ENCODE measurements at places on chromosomes 7 and 10.

DNA sequence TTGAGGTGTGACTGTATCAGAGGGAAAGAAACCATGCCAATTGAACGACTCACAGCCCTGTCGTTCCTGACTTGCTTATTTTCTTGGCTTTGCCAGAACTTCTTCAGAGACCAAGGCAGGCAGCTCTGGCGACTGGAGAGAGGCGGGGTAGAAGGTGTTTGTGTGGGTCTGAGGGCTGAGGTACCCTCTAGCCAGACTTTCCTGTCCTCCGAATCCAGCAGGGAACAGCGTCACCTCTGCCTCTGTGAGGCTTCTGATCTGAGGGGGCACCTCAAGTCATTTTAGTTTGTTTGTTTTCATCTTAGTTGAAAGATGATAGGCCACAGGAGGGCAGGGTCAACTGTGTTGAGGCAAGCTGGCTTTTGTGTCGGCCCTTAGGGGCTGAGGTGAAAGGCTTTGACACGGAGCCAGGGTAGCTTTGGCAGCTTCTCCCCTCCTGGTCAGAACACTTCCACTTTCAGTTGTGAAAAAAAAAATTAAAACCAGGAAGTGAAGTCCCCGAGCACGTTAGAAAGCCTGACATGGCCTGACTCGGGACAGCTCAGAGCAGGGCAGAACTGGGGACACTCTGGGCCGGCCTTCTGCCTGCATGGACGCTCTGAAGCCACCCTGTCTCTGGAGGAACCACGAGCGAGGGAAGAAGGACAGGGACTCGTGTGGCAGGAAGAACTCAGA, 1.9 kb downstream of the ACSL5 start:
- DNase-seq, result no peak

GRCh38 chr7:127375631-127376030, 16.9 kb downstream of the ZNF800 start:
- DNase-seq, result no peak

GRCh38 chr10:36717118-36717517, 408.3 kb upstream of the ANKRD30A start:
- no peak for DNase-seq

DNA sequence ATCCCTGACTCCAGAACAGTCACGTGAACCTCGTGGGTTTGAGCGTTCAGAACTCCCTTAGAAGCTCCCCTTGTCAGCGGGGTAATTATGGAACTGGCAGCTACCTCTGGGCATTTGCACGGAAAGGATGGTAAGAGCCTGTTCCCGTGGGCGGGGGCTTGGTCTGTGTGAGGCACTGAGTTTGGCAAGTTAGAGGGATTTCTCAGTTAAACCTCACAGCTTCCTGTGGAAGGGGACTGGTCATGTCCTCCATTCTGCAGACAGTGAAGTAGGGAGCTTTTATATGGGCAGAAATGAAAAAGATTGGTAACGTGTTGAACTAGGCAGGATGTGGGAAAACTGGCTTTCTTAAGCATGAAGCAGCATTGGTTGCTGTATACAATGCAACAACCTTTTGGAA, 16.0 kb downstream of the PALD1 start:
- no peak for DNase-seq

DNA sequence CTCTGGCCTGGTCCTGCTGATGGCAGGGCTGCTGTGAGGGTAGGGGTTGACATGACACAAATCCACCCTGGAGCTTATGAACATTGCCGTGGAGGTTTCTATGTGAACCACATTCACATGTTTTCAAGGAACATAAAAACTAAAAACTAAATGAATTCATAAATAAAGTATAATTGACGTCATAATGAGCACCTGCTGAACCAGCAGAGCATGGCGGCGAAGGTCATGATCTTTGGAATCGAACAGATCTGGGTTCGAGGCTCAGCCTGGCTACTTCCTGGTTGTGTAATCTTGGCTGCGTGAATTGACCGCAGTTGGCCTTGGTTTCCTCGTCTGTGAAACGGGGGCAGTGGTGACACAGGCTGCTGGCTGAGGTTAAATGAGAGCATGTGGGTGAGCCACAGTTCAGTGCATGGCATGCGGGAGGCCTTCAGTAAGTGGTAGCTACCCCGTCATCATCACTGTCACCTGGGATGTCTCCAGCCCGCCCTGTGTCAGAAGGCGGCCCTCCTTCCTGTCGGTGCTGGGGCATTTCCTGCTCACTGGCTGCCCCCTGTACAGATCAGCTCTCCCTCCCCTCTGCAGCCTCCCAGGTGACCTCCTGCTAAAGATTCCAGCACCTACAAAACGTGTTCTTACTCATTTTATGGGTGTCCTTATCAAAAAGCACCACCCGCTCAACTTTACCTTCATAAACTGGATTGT, 190.3 kb upstream of the SHH start:
- no peak for DNase-seq

DNA sequence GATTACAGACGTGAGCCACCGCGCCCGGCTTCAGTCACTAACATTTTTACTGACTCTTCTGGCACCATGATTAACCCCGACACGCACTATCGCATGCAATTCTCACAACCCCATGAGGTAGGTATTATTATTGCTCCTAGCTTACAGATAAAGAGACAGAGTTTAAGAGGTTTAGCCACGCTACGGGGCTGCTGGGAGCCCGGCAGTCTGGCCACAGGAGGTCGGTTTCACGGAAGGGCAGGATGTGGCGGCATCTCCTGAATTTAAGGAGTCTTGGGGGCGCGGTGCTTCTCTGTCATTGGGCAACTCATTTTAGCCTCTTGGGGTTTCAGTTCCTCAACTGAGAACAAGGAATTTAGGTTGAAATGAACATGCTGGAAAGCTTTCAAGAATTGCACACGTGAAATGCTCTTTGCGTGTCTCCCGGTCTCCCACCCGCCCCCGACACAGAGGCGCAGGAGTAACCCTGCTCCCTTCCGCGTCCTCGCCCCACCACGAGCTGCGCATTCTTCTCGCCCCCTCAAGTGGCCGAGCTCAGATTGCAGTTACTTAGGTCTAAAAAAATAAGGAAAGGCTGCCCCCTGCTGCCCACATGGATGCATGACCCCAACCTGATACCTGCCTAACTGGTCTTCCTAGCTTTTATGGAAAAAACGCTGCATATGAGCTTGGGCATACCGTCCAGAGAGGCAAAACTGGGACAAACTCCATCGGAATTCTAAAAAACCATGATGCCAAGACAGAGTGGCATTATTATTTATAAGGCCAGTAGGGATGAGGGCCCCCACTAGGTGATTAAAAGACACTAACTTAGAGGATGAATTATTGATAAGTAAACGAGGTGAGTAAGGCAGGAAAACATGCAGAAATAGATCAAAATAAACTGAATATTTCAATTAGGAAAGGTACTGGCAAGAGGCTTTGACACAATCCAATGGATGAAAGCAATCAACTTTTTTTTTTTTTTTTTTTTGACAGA, 12.4 kb downstream of the PRSS2 start:
- DNase-seq, result peak; percentile 63

GRCh38 chr10:113103131-113103840, 153.2 kb downstream of the TCF7L2 start:
- DNase-seq, result no peak

GRCh38 chr7:32224276-32224675, 154.1 kb upstream of the PDE1C start:
- DNase-seq, result no peak

DNA sequence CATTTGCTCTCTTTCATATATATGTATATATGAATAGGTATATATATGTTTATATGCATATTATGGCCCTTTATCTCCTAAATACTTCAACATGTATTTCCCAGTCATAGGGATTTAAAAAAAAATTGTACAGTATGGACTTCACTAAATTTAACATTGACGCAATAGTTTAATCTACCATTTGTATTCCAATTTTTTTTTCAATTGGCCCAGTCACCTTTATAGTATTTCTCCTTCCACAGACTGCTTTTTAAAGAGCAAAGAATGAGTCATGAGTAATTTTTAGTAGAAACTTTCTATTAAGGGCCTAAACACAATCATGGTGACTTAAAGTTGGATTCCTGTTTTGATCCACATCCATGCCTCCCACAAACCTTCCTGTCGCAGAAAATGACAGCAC, 20.5 kb downstream of the CCSER2 start:
- DNase-seq, result no peak

DNA sequence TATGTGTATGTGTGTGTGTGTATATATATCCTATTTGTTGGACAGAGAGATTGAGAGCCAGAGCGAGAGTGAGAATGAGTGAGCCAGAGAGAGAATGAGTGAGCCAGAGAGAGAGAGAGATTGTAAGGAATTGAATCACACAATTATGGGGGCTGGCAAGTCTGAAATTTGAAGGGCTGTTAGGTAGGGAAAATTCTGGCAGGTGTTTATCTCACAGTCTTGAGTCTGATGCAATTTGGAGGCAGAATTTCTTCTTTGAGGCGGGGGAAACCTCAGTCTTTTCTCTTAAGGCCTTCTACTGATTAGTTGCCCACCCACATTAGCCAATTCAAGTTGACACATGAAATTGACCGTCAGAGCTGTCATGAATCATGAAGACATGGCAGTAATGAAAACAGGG, 41.0 kb upstream of the WASL start:
- DNase-seq, result no peak

DNA sequence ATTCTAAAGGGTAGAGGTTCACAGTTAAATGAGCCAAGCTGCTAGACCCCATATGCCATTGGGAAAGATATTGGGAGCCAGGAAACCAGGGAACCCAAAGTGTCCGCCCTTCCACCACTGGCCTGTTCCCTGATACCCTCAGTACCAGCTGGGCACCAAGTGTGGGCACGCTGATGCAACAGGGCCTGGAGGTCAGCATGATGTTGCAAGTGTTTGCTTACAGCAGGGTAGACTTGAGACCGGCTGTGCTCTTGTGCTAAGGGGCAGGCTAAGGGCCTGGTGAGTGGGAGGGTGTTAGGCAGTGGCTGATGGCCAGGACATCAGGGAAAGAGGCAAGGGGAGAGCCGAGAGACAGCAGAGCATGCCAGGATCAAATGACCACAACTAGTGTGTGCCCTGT, 21.0 kb upstream of the MYL7 start:
- DNase-seq, result no peak

GRCh38 chr10:101529207-101529606, 58.9 kb downstream of the POLL start:
- DNase-seq, result no peak

DNA sequence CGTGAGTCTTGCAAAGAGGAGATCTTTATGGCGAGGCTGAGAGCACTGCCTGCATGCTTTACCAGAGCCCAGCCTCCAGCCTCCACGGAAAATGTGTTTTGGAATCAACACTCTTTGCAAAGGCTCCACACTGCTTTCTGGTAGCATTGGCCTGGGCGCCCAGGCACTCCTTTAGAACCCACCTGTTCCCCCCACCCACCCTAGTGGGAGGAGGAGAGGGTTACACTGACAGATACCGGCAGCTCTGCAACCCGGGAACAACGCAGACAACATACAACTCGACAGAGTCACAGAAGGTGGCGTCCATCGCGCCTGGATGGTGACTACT, 5.5 kb upstream of the MNX1 start:
- DNase-seq, result no peak

GRCh38 chr10:127872011-127872761, 20.6 kb downstream of the CLRN3 start:
- no peak for DNase-seq

- no peak for DNase-seq
Observed at GRCh38 chr7:11203683-11204082, 230.0 kb downstream of the PHF14 start.

GRCh38 chr7:31002256-31002655, 38.5 kb downstream of the GHRHR start:
- no peak for DNase-seq
